ENCODE measurements at places on chromosomes 13 and 19.

DNA sequence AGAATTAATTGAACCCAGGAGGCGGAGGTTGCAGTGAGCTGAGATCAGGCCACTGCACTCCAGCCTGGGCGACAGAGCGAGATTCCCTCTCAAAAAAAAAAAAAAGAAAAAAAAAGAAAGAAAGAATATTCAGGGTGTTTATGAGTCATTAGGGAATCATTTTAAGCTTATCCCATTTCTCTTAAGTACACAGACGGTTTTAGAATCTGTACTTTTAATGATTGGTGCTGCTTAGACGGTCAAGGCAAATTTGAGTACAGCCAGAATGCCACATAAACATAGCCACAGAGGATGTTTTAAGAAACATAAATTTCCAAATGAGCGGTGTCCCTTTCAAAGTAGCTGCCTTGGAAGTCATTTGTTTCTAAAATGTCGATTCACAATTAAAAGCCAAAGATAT, 2.6 kb downstream of the SPRYD7 start:
- DNase-seq, result no peak

GRCh38 chr19:41921577-41922576, 6.4 kb downstream of the ERFL start:
- no peak for DNase-seq

GRCh38 chr13:22055259-22055658, 384.4 kb downstream of the FGF9 start:
- no peak for DNase-seq

- DNase-seq, result no peak
These were observed 41.2 kb downstream of the RUBCNL start for GRCh38 chr13:46345866-46346265.

GRCh38 chr13:101398920-101399319, 17.4 kb downstream of the NALCN start:
- DNase-seq, result no peak
